ENCODE measurements at places on chromosomes 12 and 14.

DNA sequence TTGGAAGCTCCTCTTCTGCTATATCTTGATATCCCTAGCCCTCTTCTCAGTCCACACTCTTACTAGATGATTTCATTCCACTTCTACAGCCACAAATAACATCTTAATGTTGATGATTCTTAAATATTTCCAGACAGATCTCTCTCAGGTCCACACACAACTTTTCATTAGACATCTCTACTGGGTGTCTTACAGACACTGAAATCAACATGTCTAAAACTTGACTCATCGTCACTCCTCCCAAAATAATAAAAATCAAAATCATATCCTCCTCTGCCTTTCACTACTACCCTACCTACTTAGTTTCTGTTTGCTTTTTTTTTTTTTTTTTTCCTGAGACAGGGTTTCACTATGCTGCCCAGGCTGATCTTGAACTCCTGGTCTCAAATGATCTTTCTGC lies 11.9 kb downstream of the PRDM4 start:
- DNase-seq: no peak

DNA sequence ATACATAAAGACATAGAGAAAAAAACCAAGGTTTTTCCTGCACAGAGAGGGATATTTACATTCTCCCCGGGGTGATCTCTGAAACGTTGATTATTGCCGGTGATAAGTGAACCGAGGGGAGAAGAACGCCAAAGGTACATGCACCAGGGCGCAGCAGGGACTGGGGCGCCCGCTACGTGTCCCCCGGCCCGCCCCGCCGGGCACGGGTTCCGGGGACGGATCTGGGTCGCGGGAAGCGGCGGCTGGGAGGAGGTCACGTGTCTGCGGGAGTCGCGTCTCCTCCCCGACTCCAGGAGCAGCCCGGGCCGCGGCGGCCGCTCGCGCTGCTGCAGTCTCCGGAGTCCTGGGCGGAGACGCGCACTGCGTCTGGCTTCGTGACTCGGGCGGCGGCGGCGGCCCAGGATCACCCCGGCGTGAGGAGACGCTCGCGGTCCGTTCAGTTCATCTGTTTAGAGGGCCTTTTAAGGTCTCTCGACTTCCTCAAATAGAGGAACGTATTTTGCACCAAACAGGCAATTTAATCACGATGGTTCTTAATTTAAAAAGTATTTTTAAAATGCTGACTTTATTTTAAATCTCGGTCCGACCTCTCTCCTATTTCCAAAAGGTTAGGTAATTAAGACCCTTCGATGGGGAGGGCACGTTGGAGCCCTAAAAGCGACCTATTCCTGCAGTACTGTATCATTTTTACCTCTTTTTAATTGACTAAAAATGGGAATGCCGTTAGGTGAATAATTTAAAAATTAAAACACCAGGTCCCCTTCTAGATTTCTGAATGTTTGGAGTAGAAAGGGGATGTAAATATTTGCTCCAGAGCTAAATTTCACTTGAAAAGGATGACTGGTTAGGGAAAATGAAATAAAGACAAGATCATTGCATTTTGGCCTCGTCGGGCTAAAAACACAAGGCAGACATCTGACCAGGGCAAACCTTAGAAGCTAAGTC lies 1.8 kb upstream of the BHLHE41 start:
- peak; percentile 51 for DNase-seq

- no peak for DNase-seq
Observed at GRCh38 chr14:58731465-58732293, 93.9 kb downstream of the DACT1 start.

DNA sequence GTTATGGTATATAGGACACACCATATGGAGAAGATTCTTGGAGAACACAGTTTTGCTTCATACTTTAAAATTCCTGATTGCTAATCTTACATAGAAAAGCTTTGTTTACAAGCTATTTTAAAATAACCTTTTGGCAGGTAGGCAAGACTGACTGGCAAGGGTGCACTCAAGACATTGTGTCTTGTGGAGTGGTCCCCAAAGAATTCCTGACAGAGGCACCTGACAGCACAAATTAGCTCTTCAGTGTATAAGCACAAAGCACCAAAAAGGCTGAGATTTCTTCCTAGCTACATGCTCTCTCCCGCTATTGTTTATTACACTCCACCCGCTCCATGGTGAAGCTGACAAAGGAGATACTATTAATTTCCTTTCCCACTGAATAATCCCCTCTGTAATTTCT lies 139.4 kb downstream of the MON2 start:
- no peak for DNase-seq

DNA sequence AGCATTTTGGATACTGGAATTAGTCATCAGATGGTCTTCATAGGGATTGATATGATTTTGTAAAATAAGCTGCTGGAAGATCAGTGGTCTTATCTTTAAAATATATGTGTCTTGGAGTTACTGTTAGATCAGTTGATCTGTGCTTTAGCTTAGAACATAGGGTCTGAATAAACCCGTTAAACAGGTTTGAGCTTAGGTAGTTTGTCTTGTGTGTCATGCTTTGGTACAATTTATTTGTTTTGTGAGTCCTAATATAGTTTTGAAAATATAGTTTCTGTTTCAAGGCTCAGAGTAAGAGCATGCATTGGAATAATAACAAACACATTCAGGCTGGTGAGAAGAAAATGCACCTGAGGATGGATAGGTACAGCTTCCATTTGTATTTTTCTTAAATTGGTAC lies 505.0 kb downstream of the SLC16A7 start:
- no peak for DNase-seq

- no peak for DNase-seq
Observed at GRCh38 chr12:93091886-93092648, 163.0 kb upstream of the EEA1 start.

DNA sequence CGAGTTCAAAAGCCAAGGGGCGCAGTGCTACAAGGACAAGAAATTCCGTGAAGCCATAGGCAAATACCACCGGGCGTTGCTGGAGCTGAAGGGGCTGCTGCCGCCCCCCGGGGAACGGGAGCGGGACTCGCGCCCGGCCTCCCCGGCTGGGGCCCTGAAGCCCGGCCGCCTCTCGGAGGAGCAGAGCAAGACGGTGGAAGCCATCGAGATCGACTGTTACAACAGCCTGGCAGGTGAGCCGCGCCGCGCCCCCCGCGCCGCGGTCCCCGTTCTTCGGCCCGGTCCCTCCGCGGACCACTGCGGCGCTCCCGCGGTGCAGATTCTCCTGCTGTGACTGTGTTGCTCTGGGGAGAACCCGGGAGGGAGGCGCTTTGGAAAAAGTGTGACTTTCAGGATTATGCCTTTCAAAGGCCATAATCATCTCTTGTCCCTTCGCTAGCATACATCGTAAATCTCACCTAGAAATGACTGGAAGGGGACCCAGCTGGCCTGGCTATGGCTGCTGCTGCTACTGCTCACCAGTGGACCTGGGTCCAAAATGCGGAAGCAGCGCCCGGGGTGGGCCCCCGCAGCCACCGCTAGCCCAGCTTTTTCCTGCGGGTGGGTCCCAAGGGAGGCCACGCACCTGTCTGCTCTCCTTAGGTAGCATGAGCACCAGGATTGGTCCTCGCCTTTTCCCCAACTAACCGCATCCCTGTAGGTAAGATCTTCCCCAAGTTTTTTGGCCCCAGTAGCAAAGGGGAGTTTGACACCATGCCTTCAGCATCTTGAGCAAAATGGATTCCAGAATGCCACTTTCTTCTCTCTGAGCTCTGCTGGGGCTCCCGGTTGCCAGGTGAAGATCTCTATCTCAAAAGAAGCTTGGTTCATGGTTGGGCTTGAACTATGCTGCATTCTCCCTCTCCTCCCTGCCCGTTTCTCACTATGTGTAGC lies 853 bp downstream of the TTC9 start:
- peak; percentile 41 for DNase-seq

DNA sequence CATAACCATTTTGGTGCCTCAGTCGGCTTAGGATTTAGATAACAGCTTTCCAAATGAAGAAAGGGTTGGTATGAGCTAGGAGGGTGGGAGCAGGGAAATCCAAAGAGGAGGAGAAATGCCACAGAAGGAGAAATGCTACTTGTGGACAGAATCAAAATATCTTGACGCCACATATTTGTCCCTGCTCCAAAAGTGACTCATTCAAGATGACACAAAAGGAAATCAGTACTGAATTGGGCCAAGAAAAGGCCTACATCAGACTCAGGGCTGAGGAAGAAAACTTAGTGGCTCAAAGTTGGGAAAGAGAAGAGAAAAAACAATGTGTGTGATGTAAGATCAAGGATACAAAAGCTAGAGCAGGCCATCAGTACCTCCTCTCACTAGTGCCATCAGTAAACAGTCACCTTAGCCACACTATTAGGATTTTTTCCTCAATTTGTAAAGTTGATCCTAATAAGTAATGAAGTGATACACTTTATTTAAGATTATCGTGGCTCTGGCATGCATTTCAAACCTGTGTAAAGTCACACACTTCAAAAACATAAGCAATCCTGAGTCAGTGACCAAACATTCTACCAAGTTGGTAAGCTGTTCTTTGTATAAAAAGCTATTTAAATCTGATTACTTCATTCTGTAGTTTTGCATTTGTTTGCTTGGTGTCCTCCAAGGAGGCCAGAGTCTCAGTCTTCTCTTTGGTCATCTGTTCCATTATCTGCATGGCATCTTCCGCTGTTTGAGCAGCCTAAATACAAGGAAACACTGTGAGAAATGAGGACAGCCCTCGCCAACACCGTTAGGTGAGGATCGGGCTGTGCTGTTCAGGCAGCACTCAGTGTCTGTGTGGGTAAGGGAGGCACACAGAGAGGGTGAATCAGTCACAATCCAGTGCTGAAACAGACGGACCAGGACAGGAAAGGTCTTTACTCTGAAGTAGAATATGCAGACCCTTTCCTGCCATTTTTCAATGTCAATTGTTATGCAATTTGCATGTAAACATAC lies 52.6 kb upstream of the VPS33A start:
- DNase-seq: no peak

DNA sequence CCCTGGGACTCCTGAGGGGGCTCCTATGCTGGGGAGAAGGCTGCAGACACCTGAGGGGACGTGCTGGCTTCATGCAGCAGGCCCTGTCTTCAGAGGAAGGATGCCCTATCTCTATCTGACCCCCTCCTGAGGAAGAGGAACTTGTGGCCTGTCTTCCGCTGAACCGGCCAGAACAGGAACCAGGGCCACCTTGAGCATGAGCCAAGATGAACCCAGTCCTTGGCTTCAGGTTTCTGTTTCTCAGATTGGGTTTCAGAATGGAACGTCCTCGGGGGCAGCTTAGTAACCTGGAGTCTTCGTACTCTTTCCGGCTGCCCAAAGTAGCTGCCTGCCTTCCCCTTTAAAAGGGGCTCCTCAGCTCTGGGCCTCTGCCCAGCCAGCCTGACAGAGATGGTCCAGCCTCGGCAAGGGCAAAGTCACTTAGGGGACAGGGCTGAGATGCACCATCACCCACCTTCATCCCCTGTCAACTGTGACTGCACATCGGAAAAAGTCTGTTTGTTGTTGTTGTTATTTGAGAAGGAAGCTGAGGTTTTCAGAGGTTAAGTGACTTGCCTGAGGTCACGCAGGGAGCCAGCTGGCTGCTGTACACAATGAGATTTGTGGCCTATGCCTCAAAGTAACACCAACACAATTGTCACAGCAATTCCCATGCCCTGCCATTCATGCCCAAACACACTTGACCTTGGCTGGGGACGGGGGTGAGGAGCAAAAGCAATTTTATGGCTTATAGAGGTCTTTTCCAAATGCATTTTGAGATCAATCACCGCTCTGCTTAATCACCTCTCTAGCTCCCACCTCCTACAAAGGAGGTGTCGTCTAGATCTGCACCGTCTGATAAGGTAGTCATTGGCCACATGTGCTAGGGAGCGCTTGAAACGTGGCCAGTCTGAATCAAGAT lies 13.4 kb downstream of the ASB2 start:
- peak; percentile 59 for DNase-seq

- DNase-seq: no peak
Observed at GRCh38 chr14:63343878-63344277, 25.1 kb upstream of the GPHB5 start.

DNA sequence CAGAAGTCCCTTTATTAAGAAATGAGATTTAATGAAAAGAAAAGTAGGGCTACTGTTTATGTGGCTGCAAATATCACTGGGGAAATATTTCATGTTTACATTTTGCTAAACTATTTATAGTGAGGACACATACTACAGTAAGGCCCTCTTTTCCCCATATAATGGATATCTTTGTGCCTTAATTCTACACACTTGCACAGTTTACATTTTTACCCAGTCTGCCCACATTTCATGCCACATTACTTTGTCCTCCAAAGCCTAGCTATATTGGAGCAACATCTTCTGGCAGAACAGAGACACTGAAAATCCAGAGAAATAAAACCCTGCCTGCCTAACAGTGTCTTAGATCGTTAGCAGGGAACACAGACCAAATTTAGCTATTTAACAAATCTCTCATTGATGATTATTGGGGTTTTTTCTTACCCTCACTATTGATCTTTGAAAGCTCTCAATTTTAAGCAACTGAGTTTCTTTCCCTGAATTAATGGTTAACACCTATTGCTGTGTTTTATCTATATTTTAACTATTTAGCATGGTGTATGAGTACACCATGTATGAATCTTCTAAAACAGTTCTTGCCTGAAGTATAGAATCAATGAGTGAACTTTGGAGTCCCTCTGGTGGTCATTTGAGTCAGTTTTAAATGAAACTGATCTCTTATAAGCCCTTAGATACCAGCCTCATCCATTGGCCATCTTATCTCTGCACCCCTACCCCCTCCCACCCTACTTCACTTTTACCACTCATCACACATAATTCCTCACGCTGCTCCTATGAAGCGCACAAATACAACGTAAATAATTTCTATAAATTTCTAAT lies 170.2 kb downstream of the BCAT1 start:
- DNase-seq: no peak

DNA sequence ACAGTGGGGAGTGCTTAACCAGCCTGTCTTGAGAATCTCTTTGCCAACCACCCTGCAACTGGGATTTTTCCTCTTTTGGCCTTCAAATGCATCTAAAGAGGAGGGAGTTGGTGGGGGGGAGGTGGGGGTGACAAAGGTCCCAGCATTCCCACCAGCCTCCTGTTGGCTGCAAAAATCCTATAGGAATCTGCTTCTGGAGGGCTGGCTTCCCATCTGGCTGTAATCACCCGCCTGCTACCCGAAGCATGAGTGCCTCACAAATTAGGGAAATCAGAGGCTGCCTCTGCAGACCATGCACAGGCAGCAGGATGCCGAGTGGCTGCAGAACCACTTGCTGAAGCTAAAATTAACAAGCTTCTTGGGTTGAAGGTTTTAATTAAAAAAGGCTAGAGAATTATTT lies 73.9 kb upstream of the WSCD2 start:
- no peak for DNase-seq

- DNase-seq: peak; percentile 85
Observed at GRCh38 chr12:121773011-121773777, 20.3 kb downstream of the RHOF start.

- no peak for DNase-seq
Observed at GRCh38 chr14:102696332-102696731, 80.9 kb upstream of the TRAF3 start.

GRCh38 chr14:90596733-90597132 lies 199.9 kb downstream of the CALM1 start:
- no peak for DNase-seq

- no peak for DNase-seq
Observed at GRCh38 chr14:51295646-51296263, 55.7 kb downstream of the TMX1 start.

DNA sequence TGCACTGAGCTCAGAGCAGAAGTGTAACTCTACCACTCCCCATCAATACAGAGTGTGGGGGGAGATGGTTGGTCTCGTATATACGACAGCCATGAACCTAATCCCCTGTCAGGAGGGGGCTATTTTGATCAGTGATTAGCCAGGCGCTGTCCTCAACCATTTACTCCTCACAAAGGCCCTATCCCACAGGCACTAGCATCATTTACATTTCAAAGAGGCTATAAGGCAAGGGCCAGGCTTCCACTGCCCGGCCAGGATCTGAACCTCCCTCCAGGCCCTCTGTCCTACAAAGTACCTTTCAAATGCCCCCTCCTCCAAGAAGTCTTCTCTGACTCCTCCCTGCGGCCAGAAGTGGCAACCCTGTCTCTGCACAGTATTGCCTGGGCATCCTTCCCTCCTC lies 74.7 kb downstream of the ITPK1 start:
- no peak for DNase-seq
